Left kidney (tissue), 8 donors: ENCODE measurements at places on chromosomes 7 and 10. TPM values are rescaled to one million over a fixed set of nuclear protein-coding genes. Genes with fewer than 3 reads are reported as not detected.

SH2D4B gene
- 0.15 TPM for polyA plus RNA-seq

DNA sequence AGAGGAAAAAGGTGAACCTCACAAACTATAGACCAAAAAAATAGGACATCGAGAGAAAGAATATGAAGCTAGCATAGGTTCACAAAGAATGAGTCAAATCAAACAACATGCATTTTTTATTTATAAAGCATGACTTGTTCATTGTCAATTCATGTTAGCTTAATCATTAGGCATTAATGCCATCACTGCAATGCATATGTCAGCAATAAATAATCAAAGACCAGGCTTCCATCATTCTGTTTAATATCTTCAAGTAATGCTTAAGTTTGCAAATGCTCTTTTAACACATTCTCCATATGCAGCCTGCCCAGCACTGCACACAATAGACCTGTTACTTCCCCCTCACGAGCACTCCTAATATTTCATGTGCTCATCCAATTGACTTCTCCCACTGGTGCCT lies 8.9 kb upstream of the MAGI2 start:
- no peak for DNase-seq

GRCh38 chr10:93844979-93845626 lies 48.7 kb upstream of the SLC35G1 start:
- DNase-seq = no peak

DNA sequence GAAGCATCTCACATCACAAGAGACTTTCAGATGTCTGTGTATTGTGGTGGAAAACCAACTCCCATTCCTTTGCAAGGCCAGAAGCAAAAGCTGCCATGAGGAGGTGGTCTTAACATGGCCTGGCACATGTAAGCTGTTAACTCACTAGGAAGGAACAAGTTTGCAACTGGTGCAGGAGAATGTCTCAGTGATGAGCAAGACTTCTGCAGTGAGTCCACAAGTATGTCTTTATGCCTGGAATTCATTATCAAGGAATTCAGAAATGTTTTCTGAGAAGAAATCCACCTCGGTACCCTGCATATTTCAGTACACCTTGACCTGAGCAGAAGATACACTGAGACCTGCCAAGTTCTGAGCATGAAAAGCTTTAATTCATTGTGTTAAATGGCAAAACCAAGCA lies 1033.1 kb downstream of the NRG3 start:
- DNase-seq = no peak

FAM131B gene
- 2.1 TPM for polyA plus RNA-seq

DNA sequence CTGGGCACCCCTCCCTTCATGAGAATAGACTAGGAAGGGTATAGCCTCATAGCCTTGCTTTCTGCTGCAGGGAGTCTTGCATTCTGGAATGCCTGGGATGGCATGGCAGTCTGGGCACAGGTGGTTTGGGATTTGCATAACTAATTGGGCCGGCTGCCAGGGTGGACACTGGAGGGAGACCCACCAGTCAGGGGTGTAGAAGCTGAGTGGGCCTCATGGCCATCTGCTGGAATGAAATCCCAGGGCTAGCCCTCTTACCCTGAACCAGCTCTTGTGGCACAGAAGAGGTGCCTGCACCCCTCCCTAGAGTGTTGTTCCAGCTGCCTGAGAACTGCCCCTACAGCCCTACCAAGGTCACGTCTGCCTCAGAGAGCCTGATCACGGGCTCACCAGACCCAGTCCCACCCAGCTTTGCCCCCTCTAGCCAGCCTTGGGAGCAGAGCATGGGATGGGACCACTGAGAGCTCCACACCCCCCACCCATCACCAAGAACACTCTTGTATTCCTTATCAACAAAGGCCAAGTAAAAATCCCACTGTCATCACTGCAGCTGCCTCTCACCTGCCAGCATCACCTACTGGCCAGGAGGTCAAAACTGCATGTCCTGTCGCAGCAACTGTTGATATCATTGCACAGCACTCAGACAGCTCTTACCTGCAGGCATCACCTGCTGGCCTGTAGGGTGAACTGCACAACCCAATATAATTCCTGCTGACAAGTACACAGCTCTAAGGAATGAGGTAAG lies 148.9 kb downstream of the ZEB1 start:
- no peak for DNase-seq

GIMAP7 gene
- polyA plus RNA-seq = 12.4 TPM

WNT2 gene
- 0.93 TPM for polyA plus RNA-seq

DNA sequence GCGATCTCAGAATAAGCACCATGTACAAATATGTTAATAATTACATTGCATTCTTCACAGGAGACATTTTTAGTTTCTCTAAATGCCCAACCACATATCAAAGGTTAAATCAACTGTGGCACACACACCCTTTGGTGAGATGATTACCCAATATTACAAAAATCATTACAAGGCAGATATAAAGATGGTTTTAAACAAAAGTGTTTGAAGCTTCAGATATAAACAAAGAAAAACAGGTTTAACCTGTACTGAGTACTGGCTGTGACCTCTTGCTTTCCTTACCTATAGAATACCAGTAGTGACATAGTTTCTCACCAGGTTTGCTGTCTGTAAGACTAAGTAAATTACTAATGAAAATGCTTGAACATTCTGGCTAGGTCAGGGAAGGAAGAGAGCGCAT lies 360.0 kb upstream of the IGFBP3 start:
- no peak for DNase-seq

- DNase-seq = peak; percentile 84
These were observed 3.3 kb upstream of the NPTX2 start for GRCh38 chr7:98613601-98614425.

- peak; percentile 10 for DNase-seq
These were observed 92.5 kb downstream of the CSTF2T start for GRCh38 chr10:51606825-51607462.

DNA sequence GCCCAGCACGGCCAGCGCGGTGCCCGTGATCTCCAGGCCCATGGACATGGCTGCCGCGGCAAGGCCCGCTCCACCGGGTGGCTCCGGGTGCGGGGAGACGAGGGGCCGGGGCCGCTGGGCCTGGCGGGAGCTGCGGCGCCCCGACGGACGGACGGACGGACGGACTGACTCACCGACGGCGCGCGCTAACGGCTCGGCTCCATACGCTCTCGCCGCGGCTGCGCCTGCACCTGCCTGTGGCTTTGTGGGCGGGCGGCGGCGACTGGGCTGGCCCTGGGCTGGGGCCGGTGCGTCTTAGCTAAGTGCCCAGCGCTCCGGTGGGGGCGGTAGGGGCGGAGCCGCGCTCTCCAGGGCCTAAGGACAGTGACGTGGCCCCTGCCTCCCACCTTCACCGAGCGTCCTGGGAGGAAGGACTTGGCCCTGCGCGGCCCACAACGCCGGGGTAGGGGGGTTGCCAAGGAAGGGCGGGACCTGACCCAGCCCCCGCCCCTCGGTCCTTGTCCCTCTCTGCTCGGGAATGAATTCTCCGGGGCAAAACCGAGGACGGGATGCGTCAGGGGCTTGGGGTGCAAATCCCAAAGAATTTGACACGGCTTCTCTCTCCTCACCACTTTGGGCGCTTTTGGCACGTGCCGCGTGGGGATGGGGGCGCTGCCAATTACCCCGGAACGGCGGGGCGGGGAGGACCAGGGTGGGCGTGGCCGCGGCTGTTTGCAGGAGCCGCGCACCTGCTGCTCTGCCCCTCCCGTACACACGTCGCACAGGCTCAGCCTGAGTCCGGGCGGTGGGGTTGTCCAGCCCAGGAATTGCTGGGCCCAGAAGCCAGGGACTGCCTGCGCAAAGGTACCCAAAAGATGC lies at the start of gene CLDN3:
CLDN3 (minus strand) TSS at position 269 of the 858 bp plus-strand sequence; CDS start at position 48, 221 bp downstream.
- peak; percentile 85 for DNase-seq

DNA sequence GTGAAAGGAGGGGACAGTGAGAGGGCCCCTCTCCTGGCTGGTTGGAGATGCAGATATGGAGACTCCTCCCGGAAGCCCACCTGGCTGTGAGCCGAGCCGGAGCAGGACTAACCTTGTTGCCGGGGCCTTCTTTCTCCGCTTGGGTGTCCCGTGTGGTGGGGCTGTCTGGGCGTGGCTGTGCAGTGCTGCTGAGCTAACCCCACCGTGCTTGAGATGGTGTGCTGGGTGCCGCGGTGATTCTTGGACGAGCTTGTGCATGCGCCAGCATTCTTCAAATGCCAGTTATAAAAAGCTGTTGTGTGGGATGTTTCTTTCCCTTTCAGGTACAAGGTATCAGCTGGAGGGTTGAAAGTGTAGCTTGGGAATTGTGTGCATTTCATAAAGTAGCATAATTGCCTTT lies 48.8 kb downstream of the DAGLB start:
- no peak for DNase-seq

DYNC1I1 gene
- 0.98 TPM for polyA plus RNA-seq

DNA sequence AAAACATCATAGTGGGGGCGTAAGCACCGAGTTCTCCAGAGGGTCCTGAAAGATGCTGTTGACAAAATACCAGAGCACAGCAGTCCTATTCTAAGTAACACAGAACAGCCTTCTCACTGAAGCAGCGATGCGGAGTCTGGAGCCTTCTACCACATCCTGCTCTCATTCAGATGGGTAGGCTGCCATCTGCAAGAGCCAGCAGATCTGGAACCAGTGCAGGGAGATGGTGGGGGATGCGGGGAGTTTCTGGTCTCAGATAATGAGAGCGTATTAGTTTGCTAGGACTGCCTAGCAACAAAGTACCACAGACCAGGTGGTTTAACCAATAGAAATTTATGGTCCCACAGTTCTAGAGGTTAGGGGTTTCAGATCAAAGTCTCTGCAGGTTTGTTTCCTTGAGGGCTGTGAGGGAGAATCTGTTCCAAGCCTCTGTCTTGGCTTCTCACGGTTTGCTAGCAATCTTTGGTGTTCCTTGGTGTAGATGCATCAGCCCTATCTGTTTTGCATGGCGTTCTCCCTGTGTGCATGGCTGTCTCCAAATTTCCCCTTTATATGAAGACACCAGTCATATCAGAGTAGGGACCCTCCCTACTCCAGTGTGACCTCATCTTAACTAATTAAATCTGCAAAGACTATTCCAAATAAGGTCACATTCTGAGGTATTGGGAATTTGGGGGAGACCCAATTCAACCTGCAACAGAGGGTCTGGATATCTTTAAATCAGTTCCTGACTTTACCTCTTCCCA lies 52.0 kb upstream of the STEAP1B start:
- no peak for DNase-seq

DNMBP gene
- 39.0 TPM for polyA plus RNA-seq

- DNase-seq = peak; percentile 77
These were observed 1.1 kb downstream of the HNRNPA2B1 start for GRCh38 chr7:26199301-26200037.

CYP2C9 gene
- polyA plus RNA-seq = 4.8 TPM

DNA sequence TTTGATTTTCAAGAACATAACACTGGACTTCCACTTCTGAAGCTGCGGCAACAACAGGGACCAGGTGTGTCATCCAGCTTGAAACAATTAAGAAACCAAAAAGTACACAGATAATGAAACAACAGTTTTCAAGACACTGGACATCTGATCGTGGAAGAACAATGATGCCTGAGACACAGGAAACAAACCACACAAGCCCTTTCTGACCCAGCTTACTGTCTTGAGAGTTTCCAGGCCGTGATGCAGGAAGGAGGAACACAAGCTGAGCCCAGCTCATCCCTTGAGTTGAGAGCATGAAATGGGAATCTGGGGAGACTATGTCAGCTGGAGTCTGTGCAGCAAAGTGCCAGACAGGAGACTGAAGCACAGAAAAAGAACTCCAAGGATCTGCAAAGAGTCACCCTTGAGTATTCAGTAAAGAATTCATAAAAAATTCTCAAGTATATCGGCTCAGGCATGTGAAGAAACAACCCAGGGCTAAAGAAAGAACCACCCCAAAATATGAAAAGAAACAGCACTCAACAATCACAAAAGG lies 91.6 kb downstream of the RNF32 start:
- DNase-seq = no peak

DNA sequence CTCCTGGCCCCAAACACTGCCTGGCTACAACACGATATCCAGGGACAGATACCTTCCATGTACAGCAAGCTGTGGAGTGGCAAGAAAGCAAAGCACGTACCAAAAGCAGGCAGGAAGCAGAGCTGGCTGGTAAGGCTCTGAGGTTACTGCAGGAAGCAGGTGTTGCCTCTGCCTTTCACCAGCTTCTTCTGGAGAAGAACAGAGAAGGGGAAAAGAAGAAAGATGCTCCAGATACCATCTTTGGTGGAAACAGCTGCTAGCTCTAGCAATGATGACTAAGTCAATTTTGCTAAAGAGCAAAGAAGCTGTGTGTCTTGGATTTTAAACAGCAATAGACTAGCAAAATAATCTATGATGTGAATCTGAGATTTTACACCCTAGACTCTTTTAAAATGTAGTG lies 34.9 kb upstream of the PRSS1 start:
- no peak for DNase-seq

- no peak for DNase-seq
These were observed 6.7 kb downstream of the NPSR1 start for GRCh38 chr7:34664755-34665154.

DNA sequence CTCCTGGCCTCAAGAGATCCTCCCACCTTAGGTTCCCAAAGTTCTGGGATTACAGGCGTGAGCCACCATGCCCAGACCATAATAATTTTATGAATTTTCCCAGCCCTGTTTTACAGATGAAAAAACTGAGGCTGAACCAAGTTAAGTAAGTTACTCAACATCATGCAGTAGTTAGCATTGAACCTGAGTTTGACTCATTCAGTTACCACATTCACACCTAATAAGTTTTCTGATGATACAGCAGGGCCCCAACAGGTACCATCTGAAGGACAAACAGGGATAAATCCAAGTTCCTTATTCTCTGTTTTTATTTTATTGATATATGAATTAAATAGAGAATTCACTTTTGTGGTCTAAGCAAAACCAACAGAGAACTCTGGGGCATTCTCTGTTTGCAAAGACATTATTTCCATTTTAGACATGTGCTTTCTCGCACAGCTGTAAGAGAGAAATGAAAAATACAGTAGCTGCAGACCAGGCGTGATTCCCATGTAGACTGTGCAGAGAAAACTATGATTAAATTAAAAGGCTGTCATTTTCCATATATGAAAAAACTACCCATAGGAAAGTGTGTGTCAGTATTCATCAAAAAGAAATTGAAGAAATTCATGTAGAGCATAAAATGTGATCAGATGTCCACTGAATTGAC lies 26.6 kb downstream of the APBB1IP start:
- DNase-seq = no peak

ZNF853 gene
- 13.8 TPM for polyA plus RNA-seq

DNA sequence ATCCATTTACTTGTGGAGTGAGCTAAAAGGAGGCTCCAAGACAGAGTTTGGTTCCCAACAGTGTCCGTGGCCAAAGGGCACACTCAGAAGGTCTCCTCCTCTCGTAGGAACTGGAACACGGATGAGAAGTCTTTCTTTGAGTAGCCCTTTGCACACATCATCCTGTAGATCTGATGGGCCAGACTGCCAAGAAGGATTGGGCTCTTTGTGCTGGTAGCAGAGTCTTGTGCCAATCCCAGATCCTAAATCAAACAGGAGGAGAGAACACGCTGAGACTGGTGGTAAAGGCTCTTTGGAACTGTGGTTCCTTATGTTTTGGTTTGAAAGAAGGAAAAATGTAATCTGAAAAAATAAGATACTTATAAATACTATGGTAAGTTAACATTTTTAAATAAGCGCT lies 136.6 kb downstream of the HIBADH start:
- DNase-seq = no peak

GRCh38 chr10:60473557-60473956 lies 83.9 kb upstream of the ANK3 start:
- DNase-seq = no peak

GRCh38 chr7:15105711-15106110 lies 203.2 kb upstream of the DGKB start:
- DNase-seq = no peak

MAGI2 gene
- 37.2 TPM for polyA plus RNA-seq

VSTM2A gene
- 2.5 TPM for polyA plus RNA-seq

ZNF800 gene
- polyA plus RNA-seq = 25.3 TPM

GRCh38 chr7:51344406-51345138 lies 28.0 kb upstream of the COBL start:
- no peak for DNase-seq
